ENCODE measurements at places on chromosomes 5 and 9.

DNA sequence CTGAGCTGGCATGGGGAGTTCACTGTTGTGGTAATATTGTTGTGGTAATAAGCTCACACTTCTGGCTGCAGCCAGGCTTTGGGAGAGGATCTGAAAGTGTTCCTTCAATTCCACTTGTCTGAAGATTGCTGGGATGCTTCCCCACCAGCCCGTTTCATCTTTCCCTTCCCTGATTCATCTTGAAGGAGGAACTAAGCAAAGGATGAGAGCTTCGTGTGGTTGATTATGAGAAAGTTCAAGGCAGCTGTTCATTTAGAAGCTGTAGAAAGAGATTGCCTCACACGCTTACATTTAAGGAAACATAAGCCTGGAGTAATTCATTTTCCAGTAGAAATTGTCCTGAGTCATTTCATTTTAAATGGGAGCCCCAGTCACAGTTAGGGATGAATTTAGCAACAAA is 122.4 kb upstream of the GAS1 start:
- DNase-seq: no peak

GRCh38 chr9:125990186-125990792 is 243.1 kb downstream of the PBX3 start:
- DNase-seq: no peak

DNA sequence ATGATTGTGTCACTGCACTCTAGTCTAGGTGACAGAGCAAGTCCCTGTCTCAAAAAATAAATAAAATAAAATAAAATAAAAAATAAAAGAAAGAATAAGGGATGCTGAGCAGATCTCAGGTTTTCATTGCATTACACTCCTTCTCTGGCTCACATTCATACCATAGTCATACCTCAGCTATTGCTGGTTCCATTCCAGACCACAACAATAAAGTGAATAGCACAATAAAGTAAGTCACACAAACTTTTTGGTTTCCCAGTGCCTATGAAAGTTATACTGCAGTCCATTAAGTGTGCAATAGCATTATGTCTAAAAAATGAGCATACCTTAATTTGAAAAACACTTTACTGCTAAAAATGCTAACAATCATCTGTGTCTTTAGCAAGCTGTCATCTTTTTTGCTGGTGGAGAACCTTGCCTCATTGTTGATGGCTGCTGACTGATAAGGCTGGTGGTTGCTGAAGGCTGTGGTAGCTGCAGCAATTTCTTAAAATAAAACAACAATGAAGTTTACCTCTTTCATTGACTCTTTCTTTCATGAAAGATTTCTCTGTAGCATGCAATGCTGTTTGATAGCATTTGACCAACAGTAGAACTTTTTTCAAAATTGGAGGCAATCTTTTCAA is 415.7 kb downstream of the ZNF608 start:
- DNase-seq: no peak

DNA sequence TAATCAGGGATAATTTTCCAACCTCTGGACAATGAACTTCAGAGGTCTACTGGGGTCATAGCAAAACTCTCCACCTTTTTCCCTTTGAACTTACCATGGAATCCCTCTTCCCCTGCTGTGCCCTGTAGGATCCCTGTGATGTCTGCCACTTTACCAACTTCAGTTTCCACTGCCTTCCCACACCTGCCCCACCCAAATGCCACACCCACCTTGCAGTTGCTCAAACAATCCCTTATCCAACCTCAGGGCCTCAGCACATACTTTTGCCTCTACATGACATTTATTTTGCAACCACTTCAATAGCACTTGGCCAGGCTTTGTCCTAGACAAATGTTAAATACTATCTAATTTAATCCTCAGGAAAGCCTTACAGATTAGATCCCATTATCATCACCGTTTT is 463.7 kb upstream of the WWC1 start:
- no peak for DNase-seq

- no peak for DNase-seq
Measured at GRCh38 chr5:15791859-15792258, 291.9 kb downstream of the FBXL7 start.

DNA sequence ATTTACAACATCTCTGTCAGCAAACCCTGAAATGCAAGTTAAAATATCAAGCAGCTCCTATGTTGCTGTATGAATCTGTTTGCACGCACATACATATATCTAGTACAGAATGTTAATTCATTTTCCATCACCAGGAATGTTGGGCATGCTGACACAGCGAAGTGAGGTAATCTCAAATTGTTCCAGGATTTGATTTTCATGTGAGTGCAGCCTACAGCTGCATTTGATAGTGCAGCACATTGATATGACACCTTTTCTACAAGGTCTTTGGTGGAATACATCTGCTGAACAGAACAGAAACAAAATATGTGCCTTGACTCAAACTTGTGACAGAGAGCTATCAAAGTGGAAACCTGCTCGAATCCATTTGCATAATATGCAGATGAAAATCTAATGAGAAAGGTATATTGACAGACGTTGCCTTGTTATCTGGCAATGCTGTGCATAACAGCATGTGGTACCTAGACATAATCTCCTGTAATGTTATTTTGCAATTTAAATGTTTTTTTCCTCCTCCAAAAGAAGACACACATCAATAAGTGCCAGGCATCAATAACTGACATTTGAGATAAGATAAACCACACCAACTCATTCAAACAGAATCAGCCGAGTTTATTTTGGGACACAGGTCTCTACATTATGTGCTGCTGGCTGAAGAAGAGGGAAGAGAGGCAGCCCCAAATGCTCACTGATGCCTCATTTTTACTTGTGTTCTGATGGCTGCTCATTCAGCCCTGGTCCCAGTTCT is 512.2 kb downstream of the ZNF608 start:
- DNase-seq: peak; percentile 96

DNA sequence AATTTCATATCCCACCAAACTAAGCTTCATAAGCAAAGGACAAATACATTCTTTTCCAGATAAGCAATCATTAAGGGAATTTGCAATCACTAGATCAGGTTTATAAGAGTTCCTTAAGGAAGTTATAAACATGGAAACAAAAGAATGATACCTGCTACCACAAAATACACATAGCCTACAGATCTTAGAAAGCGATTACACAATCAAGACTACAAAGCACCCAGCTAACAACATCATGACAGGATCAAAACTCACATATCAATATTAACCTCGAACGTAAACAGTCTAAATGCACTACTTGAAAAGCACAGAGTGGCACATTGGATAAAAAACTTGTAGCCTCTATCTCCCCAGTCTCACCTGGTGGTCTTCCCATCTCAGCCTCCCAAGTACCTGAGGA is 512.4 kb upstream of the PTGER4 start:
- no peak for DNase-seq

DNA sequence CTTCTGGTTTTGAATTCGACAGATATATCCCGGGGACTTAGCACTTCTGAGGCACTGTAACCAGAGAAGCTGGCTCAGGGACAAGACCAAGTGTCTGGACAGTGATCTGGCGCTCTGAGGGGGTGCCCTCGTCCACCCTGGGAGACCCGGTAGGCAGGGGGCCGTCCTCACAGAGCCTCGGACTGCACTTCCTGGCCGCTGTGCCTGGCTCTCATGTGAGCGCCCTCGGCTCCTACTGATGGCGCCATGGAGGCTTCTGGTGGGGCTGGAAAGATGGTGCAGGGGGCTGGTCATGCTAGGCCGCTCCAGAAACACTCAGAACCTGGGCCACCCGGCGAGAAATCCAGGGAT is 18.8 kb upstream of the SLC6A3 start:
- DNase-seq: no peak

- DNase-seq: no peak
Measured at GRCh38 chr5:131068893-131069643, 96.0 kb downstream of the HINT1 start.

DNA sequence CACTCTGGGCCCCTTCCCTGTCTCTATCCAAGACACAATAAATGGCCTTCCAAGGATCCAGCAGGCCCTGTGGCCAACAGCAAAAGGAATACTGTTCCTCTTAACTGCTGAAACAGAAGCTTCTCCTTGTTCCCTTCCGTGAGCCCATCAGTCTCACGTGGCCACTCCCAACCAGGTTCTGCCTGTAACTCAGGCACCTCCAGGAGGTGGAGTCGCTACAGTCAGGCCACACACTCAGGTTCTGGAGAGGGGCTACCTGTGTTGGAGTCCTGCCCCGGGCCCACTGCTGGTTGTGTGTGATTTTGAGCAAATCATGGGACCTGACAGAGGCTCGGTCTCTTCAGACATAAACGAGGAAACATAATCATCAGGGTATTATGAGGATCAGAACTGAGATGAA is 10.3 kb downstream of the FAT2 start:
- no peak for DNase-seq

DNA sequence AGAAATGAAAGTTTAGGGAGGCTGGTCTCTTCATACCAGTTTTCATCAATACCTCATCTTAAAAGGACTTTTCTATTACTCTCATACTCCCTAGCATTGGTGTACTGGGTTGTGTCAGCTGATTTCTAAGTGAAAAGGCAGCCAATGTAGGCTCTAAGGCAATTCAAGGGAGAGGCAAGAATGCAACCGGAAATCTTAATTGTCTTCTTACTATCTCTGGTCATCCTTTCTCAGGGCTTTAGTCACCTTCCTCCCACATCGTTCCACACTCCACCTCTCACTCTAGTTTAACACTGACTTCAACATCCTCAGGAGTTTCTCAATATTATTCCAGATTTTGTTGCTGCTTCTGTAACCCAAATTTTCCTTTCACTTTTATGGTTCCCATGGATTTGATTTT is 281.8 kb upstream of the RFX3 start:
- no peak for DNase-seq

DNA sequence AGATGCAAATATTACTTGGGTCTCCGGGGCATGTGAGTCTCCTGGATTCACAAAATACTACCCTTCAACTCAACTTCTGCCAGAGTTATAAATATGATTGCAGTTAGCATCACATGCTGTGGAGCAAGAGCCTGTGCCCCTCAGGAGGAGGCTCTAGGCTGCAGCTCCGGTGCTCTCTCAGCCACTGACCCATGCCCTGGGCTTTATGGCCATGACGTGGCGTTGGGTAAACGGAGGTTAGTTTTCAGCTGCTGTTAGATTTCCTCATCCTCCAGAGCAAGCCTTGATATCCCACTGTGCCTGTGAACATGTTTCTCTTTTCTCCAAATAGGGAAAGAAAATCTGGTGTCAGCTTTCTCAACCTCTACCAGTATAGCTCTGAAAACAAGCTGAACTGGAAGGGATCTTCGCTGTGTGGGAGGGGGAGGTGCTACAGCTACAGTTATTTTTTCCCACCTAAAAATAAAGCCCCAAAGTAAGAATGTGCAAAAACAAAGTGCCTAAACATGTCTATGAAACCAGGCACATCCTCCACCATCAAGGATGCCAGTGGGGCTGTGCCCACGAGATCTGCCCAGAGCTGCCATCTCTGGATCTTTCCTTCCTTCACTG is 124.4 kb upstream of the GPR151 start:
- DNase-seq: no peak

Data from NCI-H526 treated with DMSO at 0.1 percent for 48 hours (cell line).